Activated naive CD4-positive, alpha-beta T cell treated with anti-CD3 and anti-CD28 coated beads, Interleukin-2, amount 50 U/mL, for 16 hours (primary cell): ENCODE measurements at places on chromosomes 16 and 17.

DNA sequence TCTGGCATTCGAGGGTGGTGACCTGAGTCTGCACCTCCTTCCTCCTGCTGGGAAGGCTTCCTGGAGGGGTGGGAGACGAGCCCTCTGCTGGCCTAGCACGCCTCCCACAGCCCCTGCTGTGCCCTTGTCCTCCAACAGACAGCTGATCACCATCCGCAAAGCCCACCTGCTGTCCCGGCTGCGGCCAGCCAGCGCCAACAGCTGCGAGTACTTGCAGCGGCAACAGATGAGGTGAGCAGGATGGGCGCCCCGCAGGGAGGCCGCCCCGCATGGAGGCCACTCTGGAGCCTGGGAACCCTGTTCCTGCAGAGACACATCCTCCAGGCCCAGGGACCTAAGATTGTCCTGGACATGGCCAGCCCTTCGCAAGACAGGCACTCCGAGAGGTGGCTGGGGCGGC is 21.6 kb downstream of the UBALD1 start:
- no peak for DNase-seq

DNA sequence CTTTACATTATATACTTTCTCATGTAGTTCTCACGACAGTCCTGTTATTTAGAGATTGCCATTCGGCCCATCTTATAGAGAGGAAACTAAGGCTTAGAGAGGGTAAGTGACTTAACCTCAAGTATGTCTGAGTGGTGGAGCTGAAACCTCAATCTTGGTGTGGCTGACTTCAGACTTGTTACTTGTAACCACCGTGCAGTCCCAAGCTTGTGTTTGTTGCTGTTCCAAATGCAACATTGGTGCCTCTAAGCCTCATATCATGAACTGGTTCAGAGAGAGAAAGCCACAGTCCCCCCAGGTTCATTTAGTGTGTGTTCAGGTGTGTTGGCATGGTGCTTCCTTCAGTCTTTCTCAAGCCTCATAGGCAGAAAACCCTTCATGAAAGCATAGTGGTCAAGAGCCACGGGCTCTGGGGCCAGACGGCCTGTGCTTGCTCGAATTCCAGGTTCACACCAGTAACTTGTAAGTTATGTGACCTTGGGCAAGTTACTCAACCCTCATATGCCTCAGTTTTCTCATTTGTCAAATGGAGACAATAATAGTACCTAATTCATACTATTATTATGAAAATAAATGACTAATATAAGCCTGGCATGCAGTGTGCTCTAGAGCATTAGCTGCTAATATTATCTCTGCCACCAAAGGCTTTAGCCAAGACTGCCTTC is 39.9 kb downstream of the CDH1 start:
- DNase-seq, result no peak

DNA sequence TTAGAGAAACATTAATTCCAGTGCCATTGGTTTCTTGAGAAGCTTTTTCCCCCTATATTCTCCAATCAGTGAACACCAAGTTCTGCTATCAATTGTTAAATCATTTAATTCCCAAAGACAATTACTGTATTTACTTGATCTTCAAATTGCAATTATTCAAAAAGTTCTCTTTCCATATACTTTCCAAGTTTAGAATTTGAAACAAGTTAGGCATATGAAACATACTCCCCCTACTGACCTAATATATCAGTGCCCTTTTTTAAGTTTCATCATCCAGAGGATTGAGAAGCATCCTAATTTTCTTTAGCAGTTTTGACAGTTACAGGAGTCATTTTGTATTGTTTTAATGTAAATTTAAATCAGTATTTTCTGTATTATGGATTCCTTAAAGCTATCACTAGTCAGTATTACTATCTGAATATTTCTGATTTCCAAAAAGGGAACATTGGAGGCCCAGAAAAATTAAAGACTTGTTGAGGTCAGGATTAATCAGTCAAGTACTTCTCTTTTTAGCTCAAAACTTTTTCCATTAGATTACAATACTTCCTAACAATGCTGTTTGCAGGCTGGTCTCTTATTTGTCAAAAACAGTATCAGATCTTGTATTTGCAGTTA is 16.3 kb downstream of the MEIOC start:
- no peak for DNase-seq

DNA sequence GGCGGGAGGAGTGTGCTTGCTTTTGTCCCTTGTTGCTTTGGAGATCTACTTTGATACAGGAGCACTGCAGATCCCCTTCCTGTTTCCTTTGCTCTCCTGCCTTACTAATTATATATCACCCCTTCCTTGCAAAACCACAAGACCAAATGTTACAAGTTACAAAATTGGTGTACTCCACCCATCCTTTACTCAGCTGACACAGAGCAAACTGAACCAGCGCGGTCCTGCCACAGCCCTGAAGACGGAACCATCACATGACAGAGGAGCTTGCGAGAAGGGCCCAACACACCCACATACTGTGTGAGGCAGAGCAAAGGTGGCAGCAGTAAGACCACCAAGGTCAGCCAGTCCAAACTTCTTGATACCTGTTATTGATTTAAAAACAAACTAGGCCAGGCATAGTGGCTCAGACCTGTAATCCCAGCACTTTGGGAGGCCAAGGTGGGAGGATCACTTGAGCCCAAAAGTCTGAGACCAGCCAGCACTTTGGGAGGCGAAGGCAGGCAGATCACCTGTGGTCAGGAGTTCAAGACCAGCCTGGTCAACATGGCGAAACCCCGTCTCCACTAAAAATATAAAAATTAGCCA is 33.2 kb downstream of the CYTH1 start:
- peak; percentile 61 for DNase-seq

DNA sequence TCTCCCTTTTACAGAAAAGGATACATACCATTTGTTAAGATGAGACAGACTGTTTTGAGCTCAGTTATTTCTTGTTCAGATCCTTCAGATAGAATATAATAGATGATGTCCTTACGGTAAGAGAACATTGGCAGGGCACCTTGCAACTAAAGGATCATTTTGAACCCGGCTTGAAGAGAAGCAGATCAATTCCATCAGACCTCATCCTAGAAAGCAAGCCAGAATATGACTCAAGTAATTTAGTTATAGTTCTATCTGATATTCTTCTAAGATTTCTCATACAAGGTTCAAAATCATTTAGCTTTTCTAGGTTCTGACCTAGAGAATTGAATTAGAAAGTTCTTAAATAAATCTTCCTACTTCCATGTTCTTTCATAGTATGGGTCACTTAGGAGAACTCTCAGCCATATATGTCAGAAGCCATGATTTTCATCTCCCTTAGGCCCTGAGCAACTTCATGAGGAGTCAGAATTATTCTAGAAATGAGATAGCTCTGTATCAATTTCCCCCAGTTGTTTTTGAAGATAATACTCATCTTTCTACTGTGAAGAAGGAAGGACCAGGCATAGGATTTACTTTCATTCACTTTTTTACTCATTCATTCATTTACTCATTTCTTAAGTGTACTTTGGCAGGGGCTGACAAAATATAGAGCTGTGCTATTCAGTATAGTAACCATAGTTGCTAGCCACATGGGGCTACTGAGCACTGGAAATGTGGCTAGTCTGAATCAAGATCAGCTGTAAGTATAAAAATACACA is 2.5 kb upstream of the CMTM1 start:
- no peak for DNase-seq

DNA sequence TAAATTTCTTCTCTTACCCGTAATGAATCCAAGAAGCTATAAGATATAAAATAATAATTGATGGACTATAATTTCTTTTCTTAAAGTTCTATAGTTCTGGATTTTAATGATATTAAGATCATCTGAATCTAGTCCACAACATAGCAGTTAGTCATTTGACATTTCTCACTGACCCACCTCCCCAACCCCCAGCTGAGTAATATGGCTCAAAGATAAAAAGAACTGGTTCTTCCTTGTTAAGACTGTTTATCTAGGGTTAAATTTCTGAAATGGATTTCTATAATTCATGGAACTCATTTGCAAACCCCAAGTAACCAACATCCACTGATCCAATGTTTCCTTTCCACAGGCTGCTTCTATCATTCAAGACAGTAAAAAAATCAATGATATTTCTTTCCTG is 133.9 kb upstream of the SOX9 start:
- no peak for DNase-seq

GRCh38 chr16:1537763-1538289 is 4.4 kb downstream of the TMEM204 start:
- peak; percentile 63 for DNase-seq

- DNase-seq, result peak; percentile 49
Measured at GRCh38 chr17:45256114-45256966, 5.6 kb downstream of the SPATA32 start.

DNA sequence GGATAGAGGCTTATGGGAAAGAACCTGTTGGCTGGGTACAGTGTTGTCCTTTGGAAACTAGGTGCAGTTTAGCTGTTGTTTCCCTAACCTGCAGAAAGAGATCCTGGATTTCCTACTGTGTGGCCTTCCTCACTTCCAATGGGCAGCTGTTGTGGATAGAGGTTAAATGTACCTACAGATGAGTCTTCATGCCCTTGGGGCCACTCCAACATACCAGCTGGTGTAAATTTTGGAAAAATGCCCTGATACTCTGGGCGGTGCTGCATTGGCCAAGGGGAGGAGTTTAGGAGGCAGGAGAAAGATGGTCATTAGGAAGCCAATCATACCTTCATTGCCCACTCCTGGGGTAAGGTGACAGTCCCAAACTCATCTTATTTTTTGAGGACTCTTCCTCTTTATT is 70.2 kb downstream of the SNX11 start:
- no peak for DNase-seq

DNA sequence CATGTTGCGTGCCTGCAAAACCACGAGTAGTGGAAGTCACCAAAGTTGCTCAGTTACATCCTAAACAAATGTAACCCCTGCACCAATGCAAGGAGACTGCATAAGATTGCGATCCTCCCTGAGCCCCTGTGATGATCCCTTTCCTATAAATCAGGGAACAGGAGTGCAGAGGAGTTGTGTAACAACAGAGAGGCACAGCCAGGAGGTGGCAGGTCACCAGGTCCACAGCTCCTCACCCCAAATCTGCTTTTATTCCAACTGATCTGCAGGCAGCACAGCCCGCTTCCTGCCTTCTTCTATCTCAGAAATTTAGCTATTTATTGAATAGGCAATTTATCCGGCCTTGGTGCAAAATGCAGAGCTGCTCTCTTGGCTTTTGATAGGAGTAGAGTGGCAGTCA is 36.0 kb upstream of the MRTFB start:
- no peak for DNase-seq

DNA sequence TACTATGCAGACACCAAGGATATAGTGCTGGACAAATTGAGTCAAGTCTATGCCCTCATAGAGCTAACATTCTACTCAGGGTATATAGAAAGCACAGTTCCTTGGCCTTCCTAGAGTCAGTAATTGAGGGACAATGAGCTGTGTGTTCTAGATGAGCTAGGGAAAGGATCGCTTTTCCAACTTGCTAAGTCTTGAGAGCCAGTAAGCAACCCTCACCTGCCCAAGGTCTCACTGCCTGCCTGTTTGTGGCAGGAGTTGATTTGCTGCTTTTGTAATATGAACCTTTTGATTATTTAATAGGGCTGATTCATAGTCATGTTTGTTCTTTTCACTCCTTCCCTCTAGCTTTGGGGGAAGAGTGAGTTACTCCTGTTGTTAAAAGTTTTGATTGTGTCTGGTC is 6.5 kb downstream of the DDX42 start:
- DNase-seq, result no peak

DNA sequence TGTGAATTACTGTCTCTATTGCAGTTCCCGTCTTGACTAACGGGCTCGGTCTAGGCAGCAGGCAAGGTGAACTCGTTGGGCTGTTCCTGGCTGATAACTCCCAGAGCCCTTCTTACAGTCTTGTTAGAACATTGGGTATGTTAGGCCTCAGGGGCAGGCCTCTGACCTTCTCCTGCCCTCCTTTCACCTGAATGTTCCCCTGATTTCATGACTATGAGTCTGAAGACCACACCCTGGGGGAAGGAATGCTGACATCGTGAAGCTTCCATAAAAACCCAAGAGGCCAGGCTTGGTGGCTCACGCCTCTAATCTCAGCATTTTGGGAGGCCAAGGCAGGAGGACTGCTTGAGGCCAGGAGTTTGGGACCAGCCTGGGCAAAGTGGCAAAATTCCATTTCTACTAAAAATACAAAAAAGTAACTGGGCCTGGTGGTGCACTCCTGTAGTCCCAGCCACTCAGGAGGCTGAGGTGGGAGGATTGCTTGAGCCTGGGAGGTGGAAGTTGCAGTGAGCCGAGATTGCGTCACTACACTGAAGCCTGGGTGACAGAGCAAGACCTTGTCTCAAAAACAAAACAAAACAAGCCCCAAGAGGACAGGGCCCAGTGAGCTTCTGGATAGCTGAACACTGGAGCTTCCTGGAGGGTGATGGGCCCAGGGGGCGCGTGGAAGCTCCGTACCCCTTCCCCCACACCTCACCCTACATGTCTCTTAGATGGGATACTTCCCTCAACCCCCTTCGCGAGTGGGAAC is 47.8 kb upstream of the FBXO47 start:
- no peak for DNase-seq

- no peak for DNase-seq
Measured at GRCh38 chr16:2420035-2420434, 9.2 kb upstream of the CCNF start.

DNA sequence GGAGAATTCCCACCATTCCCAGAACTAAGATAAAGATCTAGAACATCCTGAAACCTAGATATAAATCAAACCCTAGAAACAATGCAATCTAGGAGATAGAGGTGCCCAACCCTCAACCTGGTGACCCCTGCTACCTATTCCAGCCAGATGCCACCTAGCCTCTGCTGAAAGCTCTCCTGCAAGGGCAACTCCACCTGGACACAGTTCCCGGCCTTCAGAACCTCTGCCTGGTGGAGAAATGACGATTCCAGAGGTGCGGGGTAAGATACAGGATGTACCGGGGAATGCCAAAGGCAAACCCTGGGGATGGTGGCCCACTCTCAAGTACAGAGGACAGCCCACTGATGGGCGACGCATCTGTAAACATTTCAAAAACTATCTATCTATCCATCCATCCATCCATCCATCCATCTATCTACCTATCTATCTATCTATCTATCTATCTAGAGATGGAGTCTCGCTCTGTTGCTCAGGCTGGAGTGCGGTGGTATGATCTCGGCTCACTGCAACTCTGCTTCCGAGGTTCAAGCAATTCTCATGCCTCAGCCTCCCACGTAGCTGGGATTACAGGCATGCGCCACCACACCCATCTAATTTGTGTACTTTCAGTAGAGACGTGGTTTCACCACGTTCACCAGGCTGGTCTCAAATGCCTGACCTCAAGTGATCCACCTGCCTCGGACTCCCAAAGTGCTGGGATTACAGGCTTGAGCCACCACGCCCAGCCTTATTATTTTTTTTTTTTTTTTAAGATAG is 19.0 kb downstream of the MEAK7 start:
- DNase-seq, result no peak

- DNase-seq, result no peak
Measured at GRCh38 chr17:67855504-67856324, 30.4 kb downstream of the BPTF start.

- no peak for DNase-seq
Measured at GRCh38 chr17:57810721-57811637, 38.9 kb downstream of the MRPS23 start.

- no peak for DNase-seq
Measured at GRCh38 chr16:76976756-76977155, 214.2 kb upstream of the MON1B start.
